ENCODE measurements at places on chromosomes 16 and 17. TPM values are rescaled to one million over a fixed set of nuclear protein-coding genes. Genes with fewer than 3 reads are reported as not detected.

UTS2R gene
- total RNA-seq: not detected

MYO15A gene
- 2.4 TPM for total RNA-seq

DLX4 gene
- total RNA-seq: not detected

DNA sequence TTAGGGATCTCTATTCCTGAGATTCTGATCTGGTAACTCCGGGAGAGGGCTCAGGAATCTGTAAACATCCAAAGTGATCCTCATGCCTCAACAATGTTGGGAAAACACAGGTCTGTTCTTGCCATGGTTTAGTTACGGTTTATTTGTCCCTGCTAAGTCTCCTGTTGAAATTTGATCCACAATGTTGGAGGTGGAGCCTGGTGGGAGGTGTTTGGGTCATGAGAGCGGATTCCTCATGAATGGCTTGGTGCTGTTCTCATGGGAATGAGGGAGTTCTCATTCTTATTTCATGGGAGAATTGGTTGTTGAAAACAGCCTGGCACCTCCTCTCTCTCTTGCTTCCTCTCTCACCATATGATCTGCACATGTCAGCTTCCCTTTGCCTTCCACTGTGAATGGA is 608.6 kb upstream of the GOT2 start:
- DNase-seq: no peak

CA7 gene
- total RNA-seq: not detected

SPATA32 gene
- total RNA-seq: not detected
